ENCODE measurements at places on chromosomes 5 and 9. TPM values are rescaled to one million over a fixed set of nuclear protein-coding genes. Genes with fewer than 3 reads are reported as not detected.
A peak's percentile ranks its signal among the peaks of the same experiment; 100 is the strongest.

DNA sequence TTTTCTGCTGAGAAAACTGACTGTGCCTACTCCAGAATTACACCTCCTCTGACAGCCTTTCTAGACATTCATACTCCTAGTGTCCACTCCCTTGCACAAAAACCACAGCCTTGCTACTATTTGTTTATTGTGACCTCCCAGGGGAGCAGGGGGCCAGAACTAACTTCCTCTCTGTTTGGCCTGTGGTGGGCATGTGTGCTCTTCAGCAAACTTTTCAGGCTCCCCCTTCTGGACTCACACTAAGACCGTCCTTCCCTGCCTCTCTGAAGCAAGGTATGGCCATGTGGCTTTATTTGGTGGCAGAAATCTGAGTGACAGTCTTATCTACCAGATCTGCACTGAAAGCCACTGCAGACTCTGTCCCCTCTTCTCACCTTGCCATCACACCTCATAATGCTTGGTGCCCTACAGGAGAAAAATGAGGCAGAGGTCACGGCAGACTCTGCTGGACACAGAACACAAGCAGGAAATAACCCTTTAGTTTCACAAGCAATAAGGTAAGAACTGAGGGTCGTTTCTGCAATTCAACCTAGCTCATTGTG, 28.2 kb downstream of the LIFR start:
- no peak for DNase-seq

Gene LAMC3
- total RNA-seq, result not detected

DNA sequence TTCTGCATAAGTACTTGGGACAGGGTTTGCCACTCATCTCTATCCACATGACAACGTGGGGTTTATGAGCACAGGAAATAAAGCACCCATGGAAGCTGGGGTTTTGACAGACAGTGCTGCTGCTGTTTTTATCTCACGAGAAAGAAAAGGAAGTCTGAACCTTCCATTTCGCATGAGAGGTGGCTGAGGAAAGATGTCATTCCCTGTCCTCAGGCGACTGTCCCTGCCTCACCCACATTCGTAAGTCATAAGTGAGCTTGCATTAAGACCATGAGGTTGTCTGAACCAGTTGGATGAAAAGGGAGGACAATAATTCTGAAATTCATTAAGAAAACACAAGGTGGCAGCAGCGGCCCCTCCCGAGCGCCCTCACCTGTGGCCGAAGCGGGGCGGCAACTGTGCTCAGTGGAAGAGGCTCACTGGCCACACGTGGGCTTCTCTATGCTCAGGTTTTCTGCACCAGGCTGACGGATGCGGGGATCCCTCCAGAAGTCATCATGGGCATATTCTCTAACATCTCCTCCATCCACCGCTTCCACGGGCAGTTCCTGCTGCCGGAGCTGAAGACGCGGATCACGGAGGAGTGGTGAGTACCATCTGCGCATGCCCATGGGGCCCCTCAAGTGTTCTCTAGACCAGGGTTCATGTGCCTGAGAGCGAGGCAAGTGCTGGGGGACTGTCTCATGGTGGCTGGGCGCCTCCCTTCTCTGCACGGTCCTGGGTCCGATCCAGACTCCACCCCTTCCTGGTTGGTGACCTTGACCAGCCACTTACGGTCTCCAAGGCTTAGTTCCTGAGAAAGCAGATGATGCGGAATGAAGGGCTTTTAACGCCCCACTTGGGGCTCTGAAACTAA, 54.7 kb upstream of the SUSD3 start:
- peak; percentile 53 for DNase-seq

- DNase-seq, result no peak
Measured at GRCh38 chr5:150323819-150324218, 21.1 kb upstream of the ARSI start.

Gene RASGRF2
- total RNA-seq, result 0.26 TPM

DNA sequence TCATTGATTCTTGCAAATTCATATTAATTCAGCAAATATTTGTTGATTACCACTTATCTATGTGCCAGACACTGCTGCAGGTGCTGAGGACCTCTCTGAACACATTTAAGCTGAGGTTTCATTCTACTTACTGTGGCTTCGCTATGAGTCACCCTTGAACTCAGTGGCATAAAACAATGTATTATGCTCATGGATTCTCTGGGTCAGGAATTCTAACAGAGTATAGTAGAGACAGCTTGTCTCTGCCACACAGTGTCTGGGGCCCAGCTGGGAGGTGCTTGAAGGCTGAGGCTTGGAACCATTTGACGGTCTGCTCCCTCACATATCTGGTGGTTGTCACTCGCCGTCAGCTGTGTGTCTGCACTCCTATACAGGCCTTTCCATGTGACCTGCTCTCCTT, 124.3 kb upstream of the NR3C1 start:
- DNase-seq, result peak; percentile 37

- no peak for DNase-seq
Measured at GRCh38 chr9:26357803-26358344, 534.7 kb downstream of the CAAP1 start.

Gene ITK
- total RNA-seq, result not detected

Gene TMEM232
- total RNA-seq, result 0.79 TPM

DNA sequence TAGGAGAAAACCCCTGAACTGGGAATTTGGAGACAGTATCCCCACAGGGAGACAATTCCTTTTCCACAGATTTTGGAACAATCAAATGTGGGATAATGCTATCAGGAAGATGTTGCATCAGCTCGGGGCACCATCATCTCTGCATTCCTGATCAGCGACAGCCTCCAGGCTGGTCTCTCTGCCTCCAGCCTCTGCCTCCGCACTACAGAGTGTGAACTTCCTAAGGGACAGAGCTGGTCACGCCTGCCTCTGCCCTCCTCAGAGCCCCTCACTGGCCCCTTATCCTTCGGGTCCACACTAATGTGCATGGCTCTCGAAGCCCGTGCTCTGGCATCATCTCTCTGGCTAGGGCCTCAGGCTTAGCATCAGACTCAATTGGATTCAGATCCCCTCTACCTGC, 8.6 kb downstream of the FOXI1 start:
- DNase-seq, result no peak

Gene LCN10
- total RNA-seq, result not detected

- DNase-seq, result no peak
Measured at GRCh38 chr9:138025908-138026307, 148.3 kb downstream of the CACNA1B start.

- no peak for DNase-seq
Measured at GRCh38 chr5:30103052-30103451, 1090.4 kb upstream of the CDH6 start.

DNA sequence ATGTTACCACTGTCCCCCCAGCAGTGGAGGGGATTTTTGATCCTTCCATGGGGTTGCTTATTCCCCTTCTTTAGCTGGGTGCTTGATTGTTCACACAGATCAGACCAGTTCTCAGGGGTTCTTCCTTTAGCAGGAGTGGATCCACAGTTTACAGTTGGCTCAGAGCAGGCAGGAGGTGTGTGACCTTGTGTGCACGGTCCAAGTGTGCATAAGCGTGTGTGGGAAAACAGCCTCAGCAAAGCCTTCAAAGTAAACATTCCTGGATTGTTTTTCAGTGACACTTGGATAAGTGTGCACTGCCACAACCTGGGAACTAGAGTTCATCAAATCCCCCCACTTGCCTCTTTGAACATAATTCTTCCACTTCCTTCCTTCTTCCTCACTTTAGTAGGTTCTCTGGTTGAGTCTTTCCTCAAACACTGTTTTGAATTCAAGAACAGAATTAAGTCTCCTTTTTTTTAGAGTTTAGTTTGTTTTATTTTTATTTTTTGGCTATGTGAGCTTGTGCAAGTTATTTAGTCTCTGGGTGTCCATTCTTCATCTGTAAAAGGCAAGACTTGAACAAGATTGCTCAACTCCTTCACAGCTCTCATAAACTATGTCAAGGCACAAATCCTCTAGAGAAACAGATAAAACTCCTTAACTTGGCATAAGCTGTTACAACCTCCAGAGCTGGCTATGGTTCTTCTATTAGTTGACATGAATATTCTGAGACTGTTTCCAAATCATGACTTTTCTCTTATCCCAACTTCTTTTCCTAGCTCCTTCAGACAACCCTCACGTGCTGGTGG, 78.0 kb downstream of the OSMR start:
- no peak for DNase-seq

DNA sequence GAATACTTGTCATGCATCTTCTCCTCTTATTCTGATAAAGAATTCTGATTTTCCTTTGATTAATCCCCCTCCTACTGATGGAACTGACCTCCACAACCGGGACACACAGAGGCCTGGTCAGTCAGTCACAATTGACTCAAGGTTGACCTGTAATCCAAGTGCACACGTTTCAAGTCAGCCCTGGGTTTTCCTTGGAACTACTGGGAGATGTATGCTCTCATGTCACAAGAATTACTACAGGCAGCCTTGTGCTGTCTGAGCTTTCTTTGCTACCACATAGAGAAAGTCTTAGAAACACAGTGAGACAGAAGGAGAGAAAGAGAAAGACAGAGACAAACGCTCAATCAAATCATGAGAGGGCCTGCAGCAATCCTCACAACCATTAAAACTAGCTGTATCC, 345.8 kb downstream of the PDE4D start:
- DNase-seq, result no peak

DNA sequence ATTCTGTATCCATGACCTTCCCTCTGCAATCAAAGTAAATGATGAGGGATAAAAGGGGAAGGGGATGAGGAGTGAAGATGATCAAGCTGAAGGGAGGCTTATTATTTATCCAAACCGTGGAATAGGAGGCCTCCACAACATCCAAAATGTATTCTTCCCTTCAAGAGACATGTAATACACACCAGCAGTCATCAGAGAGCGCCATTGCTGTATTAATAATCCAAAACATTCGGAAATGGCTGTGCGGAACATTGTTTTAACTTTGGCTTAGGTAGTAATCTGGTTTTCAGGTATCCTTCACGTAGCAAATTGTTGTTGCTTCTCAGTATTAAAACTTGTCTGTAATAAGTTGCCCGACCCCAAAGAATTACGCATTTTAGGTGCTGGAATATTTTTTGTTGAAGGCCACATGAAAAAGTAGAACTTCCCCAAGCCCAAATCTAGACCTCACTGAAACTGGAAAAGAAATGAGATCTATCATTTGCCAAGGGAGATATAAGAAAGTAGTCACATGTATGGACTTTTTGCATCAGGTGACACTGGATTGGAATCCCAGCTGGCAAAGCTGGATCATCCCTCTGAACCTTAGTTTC, 2.6 kb upstream of the BOD1 start:
- peak; percentile 49 for DNase-seq

DNA sequence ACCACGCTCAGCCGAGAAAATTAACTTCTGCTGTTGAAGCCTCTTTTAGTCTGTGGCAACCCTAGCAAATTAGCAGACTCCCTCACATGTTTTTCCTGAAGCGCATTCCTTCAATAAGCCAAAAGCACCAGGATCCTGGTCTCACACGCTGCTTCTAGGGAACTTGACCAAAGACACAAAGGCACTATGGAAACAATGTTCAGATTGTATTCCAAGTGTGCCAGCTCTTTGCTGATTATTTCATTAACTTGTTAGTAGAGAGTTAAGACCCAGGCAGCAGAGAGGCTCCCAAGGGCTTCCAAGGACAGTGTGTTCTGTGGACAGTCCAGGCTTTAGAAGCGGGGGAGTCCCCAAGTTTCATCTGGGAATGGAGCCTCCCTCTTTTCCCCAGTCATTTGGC, 94.4 kb upstream of the BASP1 start:
- DNase-seq, result no peak

GRCh38 chr9:4344946-4345345, 45.1 kb upstream of the GLIS3 start:
- peak; percentile 93 for DNase-seq

Gene CDC14B
- 11.6 TPM for total RNA-seq

- DNase-seq, result peak; percentile 65
Measured at GRCh38 chr9:14323083-14323971, 9.4 kb upstream of the NFIB start.

GRCh38 chr9:108212184-108212583, 643.6 kb downstream of the ACTL7B start:
- no peak for DNase-seq

Gene INSL4
- not detected for total RNA-seq

GRCh38 chr5:140111859-140112551, 1.9 kb upstream of the PURA start:
- DNase-seq, result no peak

Gene PDCD1LG2
- total RNA-seq, result 0.64 TPM

- no peak for DNase-seq
Measured at GRCh38 chr5:167296661-167297060, 994.8 kb upstream of the WWC1 start.

DNA sequence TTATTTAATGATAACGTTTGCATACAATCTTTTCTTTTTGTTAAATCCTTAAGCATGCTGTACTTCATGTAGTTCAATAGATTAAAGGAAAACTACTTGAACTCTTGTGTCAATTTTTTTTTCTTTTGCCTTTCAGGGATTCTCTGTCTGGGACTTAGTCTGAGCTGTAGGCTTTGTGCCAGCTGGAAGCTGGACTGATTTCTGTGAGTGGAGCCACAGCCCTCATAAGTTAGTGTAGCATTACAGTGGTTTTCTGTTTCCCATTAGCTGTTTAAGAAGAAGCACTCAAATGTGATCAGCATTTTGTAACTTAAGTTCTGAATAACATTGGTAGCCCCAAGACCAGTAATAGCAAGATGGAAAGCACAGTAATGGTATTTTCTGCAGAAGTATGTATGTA, 330.6 kb upstream of the MEF2C start:
- no peak for DNase-seq

Gene OR13C5
- total RNA-seq, result not detected

Gene LCN1
- not detected for total RNA-seq

- DNase-seq, result no peak
Measured at GRCh38 chr9:78856781-78857180, 559.9 kb downstream of the PSAT1 start.

Gene SEMA4D
- 6.1 TPM for total RNA-seq

DNA sequence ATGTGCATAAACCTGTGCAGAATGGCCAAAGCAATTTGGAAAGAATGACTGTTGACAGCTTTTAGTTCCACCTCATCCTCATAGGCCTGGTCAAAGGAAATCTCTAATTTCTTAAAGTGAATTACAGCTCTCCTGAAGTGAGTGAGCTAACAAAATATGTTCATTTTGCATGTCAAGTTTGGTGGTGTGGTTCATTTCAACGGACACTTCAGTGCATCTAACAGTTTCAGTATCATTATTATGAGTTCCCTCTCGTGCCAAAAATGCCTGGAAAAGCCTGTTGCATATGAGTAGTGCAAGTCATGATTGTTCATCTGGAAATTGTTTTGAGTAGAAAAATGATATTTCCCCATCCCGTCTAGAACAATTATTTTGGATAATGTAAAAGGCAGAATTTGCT, 53.2 kb upstream of the HMHB1 start:
- DNase-seq, result no peak

Gene TAF11L10
- total RNA-seq, result not detected

Gene CCNG1
- total RNA-seq, result 173 TPM

GRCh38 chr9:81759680-81760215, 70.4 kb upstream of the TLE1 start:
- peak; percentile 91 for DNase-seq
